Immature natural killer cell (primary cell): ENCODE measurements at places on chromosomes 1 and 21. TPM values are rescaled to one million over a fixed set of nuclear protein-coding genes. Genes with fewer than 3 reads are reported as not detected.

IARS2 gene
- 76.8 TPM for polyA plus RNA-seq

CFAP141 gene
- polyA plus RNA-seq, result not detected

EDEM3 gene
- 6.1 TPM for polyA plus RNA-seq

UBXN10 gene
- polyA plus RNA-seq, result 1.7 TPM

LHX8 gene
- not detected for polyA plus RNA-seq

CLCA2 gene
- not detected for polyA plus RNA-seq

FAM151A gene
- polyA plus RNA-seq, result not detected

NR5A2 gene
- polyA plus RNA-seq, result not detected

OR2L3 gene
- polyA plus RNA-seq, result not detected

CELA3B gene
- polyA plus RNA-seq, result not detected

RXFP4 gene
- not detected for polyA plus RNA-seq

LCE1C gene
- not detected for polyA plus RNA-seq

TTLL10 gene
- 0.68 TPM for polyA plus RNA-seq
